ENCODE measurements at places on chromosomes 4 and X.
A peak's percentile ranks its signal among the peaks of the same experiment; 100 is the strongest.

- DNase-seq = no peak
These were observed 70.1 kb downstream of the ZNF330 start for GRCh38 chr4:141290771-141291170.

DNA sequence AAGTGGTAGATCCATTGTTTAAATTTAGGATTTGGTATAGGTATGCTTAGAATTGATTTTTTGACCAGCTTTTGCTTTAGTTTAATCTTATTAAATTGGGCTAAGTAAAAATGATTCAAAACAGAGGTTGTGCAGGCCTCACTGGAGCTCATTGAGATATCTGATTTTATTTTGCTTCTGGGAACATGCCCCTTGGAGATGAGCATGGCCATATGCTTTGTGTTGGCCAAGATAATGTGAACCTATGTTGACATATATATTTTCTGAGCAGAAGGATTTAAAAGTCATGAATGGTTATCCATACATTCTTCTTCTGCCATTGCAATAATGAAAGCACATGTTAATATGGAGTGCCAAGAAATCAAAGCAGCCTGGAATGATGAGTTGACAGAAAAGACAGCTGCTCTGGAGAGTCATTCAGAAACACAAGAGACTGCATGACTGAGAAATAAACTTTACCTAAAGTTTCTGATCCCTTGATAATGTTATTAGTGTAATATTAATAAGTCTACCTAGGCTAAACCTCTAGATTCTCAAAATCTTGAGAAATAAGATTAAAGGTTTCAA lies 489.7 kb upstream of the GNPDA2 start:
- no peak for DNase-seq

DNA sequence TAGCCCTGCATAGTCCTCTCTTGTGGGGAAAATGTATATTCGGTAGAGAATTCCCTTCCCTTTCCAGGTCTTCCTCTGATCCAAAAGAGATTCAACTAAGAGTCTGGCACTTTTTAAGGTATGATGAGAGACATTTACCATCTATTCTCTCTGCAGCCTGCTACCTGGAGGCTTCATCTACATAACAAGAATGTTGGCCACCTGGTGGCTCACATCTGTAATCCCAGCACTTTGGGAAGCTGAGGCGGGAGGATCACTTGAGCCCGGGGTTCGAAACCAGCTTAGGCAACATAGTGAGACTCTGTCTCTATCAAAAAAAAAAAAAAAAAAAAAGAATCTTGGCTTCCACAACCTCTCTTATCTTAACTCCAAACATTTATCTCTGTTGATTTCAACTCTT lies 40.4 kb upstream of the NOCT start:
- DNase-seq = no peak

DNA sequence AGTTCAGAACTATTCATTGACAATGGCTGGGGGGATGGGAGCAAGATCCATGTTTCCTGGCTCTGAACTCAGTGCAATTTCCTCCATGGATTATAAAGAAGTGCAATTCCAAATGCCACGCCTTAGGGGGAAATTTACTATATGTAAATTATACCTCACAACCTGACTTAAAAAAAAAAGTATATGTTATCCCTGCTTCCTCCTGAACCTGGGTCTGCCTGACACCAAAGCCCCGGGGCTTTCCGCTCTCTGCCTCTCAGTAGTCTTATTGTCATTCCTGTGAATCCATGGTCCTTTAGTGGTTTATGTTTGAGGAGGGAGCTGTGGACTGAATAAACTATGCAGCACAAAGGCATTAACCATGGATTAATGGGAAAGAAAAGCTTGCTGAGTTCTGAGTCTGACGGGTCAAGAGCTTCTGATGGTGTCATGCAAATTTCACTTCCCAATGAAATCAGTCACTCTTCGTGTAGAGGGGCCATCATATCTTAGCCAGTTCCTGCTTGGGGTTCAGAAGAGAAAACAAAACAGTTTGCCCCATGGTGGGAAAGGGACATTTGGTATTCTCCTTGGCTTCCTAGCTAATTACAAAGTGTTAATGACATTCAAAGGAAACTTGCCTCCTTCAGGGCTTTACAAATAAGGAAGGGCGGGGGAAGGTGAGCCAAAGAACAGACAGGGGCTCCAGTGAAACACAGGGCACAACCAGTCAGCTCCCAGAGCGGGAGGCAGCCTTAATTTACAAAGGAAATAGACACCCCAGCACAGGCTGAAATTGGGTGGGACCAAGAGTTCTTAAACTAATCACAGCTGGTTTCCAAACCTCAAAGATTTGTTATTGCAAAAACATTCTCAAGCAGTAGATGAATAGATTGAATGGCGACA lies 14.3 kb downstream of the FAM9C start:
- no peak for DNase-seq

DNA sequence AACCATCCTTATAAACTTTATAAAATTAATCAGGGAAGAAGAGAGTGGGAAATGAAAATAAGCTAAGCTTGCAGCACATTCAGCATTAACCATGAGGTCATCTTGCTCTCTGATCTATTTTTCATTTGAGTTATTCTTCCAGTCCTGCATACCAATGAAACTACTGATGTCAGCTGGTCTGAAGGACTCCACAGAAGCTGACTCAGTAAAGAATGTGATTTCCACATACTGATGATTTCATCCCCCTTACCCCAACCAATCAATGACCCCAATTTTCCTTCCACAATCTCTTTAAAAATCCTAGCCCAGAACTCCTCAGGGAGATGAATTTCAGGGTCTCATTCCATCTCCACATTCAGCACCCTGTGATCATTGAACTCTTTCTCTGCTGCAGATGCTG lies 18.8 kb upstream of the DSPP start:
- DNase-seq = no peak

DNA sequence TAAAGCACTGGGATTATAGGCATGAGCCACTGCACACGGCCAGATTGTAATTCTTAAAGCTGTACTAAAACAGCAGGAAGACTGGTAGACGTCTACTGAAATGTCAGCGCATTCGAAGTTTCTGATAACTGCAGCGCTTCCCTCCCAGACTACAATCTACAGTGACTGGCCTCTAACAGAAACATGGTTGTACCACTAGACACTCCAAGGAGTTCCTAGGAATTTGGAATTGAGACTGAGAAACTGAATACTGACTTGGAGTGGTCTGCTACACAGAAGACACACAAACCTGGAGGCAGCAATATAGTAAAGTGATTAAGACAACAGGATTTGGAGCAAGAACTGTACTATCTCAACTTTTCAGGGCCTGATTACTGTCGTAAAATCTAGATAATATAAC lies 937 bp downstream of the HELQ start:
- DNase-seq = no peak

DNA sequence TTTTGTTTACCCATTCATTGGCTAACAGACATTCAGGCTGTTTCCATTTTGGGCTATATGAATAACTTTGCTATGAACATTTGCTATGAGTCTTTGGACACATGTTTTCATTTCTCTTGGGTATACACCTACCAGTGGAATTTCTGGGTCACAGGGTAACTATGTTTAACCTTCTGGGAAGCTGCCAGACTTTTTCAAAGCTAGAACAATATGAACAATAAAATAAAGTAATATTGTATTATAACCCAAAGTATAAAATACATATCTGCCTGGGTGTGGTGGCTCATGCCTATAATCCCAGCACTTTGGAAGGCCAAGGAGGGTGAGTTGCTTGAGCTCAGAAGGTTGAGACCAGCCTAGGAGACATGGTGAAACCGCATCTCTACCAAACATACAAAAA lies 90.6 kb downstream of the DLG3 start:
- DNase-seq = no peak

DNA sequence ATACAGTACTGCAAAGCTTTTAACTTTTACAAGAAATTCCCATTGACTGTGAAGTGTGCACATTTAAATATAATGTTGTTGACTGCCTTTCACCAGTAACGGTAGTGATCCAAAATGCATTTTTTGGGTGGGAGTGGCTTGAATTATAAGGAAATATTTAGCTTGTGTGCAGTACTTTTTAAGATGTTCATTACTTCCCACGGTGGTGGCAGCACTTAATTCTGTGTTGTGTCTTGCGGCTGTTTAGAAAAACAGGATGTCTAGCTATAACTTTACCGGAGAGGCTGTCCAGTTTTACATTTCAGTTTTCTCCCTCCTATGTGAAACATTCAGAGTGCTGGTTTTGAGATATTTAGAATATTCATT lies 1.7 kb downstream of the TMEM131L start:
- peak; percentile 59 for DNase-seq

- DNase-seq = no peak
These were observed 50.3 kb upstream of the OTUD4 start for GRCh38 chr4:145230726-145231125.

- DNase-seq = no peak
These were observed 75.0 kb downstream of the FAM13A start for GRCh38 chr4:88981993-88982392.

GRCh38 chr4:98113012-98113411 lies 30.3 kb downstream of the STPG2 start:
- DNase-seq = peak; percentile 16

GRCh38 chrX:120207009-120207605 lies 43.5 kb upstream of the ZBTB33 start:
- DNase-seq = no peak

DNA sequence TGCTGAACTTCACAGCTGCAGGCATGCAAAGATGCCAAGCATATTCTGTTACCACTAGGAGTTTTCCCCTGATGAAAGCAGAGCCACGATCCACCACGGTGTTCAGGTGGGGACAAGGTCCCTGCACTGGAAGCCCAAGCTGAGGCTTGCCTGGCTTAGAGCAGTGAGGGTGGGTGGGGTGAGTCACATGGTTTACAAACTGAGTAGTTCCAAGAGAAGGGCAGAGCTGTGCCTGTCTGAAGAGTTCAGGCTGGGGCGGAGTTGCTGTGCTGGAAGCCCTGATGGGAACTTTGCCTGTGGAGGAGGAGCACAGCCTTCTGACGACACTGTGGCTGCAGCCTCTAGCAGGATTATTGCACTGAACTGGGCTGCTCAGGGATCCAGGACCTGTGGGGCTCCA lies 45.5 kb downstream of the FAM9B start:
- DNase-seq = no peak

DNA sequence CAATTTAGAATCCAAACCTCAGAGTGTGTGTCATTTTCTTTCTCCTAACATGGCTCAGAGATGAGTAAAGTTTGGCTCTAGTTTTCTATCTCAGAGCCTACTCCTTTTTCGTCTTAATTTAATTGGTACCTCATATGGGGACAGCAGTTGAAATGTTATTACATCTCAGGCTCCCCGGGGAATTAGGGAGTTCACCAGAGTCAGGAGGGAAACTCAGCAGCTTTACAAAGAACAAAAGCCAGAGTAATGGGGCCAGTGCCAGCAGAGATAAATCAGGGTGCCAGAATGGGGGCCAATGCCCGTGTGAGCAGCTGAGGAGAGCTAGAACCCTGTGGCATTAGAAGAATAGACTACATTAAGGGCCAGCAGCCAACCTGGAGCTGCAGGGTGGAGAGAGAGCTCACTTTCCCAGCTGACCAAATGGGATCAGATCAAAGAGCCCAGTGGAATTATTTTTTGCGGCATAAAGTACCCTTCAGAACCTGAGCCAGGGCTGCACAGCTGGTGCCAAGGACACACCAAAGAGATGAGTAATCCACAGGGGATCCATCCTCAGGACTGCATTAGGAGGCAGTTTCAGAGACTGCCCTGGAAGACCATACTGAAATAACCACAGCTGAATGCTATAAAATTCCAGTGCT lies 207.1 kb upstream of the DKK2 start:
- no peak for DNase-seq

DNA sequence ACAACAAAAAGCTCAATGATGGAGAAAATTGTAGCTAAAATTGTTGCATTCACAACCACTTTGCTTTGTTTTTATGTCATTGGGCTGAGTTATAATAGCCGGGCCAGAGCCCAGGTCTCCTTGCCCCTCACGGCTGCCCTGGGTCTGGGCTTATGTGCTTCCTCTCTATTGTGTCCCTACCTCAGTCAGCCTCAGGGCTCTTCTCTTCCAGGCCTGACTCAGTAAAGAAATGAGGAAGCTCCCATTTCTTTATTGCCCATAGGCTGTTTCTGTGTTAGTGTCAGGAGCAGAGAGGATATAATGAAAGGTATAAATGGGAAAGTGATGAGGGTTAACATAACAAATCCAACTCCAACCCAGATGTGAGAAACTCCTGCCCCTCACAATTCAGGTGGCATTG lies 18.0 kb downstream of the BST1 start:
- DNase-seq = no peak

DNA sequence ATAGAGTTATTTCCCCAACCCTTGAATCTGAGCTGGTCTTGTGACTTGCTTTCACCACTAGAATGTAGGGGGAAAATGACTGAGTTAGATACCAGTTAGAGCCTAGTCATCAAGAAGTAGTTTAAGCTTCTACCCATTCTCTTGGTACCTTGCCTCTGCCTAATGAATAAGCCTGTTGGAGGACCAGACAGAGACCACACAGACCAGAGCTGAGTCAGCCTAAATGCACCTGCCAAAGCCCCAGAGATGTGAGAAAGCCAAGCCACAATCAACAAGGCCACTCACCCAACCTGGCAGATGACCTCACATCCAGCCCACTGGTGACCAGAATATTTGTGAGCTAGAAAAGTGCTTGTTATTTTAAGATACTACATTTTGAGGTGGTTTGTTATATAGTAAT lies 85.2 kb upstream of the DCLK2 start:
- DNase-seq = no peak

- no peak for DNase-seq
These were observed 154.0 kb downstream of the BTC start for GRCh38 chr4:74640111-74640903.

- no peak for DNase-seq
These were observed 12.3 kb upstream of the GRIA3 start for GRCh38 chrX:123171781-123172180.

GRCh38 chr4:101724093-101724492 lies 66.4 kb upstream of the BANK1 start:
- no peak for DNase-seq

DNA sequence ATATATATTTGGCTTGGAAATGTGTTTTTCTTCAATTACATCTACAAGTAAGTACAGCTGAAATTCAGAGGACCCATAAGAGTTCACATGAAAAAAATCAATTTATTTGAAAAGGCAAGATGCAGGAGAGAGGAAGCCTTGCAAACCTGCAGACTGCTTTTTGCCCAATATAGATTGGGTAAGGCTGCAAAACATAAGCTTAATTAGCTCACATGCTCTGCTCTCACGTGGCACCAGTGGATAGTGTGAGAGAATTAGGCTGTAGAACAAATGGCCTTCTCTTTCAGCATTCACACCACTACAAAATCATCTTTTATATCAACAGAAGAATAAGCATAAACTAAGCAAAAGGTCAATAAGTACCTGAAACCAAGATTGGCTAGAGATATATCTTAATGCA lies 26.1 kb downstream of the NUDT6 start:
- DNase-seq = no peak

GRCh38 chr4:101197350-101197749 lies 150.0 kb downstream of the PPP3CA start:
- DNase-seq = no peak

GRCh38 chr4:37884855-37885487 lies 5.9 kb upstream of the TBC1D1 start:
- no peak for DNase-seq

GRCh38 chr4:182968917-182969650 lies 51.9 kb upstream of the DCTD start:
- no peak for DNase-seq
